ENCODE measurements at places on chromosomes 3 and 15. TPM values are rescaled to one million over a fixed set of nuclear protein-coding genes. Genes with fewer than 3 reads are reported as not detected.

GRCh38 chr3:21794291-21794690 lies 43.3 kb upstream of the ZNF385D start:
- no peak for DNase-seq

- no peak for DNase-seq
Measured at GRCh38 chr3:192986379-192986778, 68.7 kb upstream of the MB21D2 start.

GRCh38 chr3:57877116-57877515 lies 121.0 kb downstream of the SLMAP start:
- no peak for DNase-seq

DNA sequence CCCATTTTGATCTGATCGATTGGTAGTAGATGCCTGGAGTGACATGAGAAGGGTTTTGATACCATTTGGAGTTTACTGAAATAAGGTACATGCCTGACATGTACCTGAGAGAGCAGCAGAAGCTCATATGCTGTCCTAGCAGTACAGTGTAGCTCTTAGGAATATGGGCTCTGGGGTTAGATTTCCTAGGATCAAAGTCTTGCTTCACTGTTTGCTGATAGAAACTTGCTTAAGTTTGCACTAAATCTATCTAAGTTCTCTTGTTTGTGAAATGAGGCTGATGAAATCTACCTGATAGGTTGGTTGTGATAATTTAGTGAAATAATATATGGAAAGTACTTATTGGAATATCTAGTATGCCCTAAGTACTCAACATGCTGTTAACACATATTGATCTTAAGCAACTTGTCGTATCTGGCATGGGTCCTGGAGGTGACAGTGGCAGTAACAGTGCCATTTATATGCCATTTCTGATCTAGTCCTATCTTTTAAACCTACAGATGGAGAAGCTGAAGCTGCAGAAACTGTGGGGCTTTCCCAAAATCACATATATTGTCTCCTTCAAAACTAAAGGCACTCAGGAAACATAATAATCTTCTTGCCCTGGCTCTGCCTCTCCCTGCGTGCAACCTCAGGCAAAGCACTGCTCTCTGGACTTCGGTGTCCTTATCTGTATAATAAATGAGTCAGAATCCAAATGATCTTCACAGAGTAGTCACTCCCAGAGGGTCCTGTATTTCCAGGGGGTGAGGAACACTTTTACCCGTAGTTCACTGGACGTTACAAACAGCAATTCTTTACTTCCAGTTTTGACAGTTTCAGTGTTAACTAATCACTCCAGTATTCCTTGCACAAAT lies 223.6 kb upstream of the SETMAR start:
- no peak for DNase-seq

DNA sequence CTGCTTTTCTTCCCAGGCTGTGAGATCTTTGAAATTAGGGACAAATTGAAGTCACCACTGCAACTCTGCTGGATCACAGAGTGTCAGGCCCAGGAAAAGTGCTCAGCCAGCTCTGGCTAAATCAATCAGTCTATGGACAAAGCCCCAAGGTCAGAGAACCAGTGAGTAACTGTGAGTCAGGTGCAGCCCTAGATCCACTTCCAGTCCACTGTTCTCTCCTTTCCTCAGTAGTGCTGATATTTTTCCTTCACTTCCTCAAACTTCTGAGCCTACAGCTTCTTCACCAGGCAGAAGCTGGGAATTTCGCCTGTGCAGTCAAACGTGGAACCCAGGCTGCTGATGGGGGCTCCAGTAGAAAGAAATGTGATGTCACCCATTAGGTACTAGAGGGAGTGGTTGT lies 75.1 kb upstream of the TRIM42 start:
- DNase-seq, result no peak

TTLL3 gene
- total RNA-seq, result 127 TPM

VGLL4 gene
- 74.5 TPM for total RNA-seq

- DNase-seq, result no peak
Measured at GRCh38 chr3:74515451-74515850, 99.0 kb downstream of the CNTN3 start.

DNA sequence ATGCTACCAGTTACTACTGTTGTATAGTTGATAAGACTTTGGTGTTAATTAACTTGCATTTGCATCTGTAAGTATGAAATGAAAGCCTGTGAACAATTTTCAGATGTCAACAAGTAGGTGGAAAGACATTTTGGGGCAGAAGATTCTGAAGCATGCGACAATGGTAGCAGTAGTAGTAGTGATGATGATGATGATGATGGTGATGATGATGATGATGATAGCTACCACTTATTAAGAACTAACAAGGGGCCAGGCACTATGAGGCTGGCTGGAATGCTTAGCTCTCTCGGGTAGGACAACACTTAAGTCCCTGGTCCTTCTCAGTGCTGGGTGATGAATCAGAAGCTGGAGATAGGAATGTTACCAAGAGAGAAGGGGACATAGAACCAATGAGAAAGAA lies 333.4 kb upstream of the IL12A start:
- DNase-seq, result no peak

GOLGA8H gene
- total RNA-seq, result 0.21 TPM

GRCh38 chr15:72685301-72685924 lies 569 bp downstream of the HIGD2B start:
- DNase-seq, result no peak

DNA sequence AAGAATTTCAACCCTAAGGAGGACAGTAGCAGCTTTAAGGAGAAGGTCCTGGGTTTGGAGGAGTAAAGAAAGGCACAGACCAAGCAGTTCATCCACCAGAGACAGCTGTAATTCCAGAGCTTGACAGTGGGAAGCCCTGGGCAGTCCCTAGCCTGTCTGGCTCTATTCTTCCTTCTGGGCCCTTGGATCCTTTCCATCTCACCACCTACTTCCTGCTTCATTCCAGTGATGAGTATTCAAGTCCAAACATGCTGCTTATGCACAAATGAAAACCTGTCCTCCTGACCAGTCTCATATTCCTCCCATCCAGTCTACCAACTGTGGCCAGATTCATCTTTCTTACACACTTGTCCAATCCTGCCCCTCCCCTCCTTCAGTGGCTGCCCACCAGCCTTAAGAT lies 171.4 kb downstream of the CNTN3 start:
- no peak for DNase-seq

- DNase-seq, result no peak
Measured at GRCh38 chr15:66854012-66854965, 152.3 kb downstream of the SMAD6 start.

Data from OCI-LY7 (cell line).